T-cell (primary cell): ENCODE measurements at places on chromosomes 4 and X.
A peak's percentile ranks its signal among the peaks of the same experiment; 100 is the strongest.

DNA sequence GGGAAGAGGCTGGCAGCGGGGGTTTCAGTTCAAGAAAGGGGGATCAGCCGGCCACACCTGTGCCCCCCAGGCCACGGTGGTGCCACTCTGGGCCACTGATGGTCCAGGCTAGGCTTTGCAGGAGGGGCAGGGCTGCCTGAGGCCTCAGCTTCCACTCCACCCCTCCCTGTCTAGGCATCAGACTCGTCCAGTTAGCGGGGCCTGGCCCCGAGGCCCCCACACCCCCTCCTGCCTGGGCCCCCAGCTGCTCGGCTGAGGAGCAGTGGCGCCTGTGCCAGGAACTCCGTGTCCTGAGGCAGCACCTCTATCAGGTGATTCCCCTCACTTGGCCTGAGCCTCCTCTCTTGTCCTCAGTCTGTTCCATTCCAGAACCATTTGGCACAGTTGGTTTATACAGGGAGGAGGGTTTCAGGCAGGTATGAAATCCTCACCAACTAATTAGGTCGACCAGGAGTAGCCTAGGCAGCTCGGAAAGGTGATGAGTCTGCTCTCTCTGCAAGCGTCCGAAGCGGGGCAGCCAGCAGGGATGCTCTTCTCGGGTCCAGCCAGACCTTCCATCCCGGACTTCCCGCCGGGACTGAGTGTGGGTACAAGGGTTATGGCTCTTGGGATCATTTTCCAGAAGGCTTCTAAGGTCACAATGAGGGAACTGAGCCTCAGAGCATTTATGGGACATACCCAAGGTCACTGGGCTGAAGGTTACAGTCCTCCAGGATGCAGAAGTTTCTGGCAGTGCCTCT, 2.1 kb downstream of the NSG1 start:
- DNase-seq: no peak

DNA sequence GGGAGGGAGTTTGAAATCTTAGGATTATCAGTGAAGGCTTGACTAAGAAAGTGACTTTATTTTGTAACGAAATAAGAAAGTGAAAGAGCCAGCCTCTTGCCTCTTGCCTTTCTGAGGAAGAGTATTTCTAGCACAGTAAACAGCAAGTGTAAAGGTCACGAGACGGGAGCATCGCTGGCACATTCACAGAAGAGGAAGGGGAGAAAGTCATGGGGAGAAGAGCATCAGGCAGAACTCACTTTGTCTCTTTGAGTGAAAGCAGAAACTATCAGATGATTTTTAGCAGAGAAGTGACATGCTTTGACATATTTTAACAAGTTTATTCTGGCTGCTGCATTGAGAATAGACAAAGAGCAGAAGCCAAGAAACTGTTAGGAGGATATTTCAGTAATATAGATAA, 313.8 kb downstream of the CAMK2D start:
- DNase-seq: no peak

- DNase-seq: peak; percentile 31
These were observed at the start of gene PCSK1N for GRCh38 chrX:48835524-48836329. Gene PCSK1N, minus strand, starts transcription at chrX:48835610. Its CDS starts 78 bp downstream, at chrX:48835532.

DNA sequence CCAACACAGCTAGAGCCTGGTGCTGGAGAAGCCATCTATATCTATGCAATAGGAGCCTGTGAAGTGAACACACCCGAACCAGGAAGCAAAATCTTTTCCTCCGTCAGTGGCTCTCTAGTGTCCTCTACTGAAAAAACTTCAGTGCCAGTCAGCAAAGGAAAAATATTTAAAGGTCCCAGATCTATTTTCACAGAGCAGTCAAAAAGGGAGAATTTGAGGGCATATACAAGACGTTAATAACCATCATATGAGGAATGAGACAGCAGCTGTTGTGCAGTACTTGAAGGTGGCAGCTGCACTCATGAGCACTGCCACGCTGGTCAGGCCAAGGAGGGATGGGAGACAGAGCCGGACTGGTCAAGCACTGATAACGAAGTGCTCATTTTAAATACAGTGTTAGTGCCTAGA, 14.4 kb downstream of the MCUB start:
- no peak for DNase-seq

DNA sequence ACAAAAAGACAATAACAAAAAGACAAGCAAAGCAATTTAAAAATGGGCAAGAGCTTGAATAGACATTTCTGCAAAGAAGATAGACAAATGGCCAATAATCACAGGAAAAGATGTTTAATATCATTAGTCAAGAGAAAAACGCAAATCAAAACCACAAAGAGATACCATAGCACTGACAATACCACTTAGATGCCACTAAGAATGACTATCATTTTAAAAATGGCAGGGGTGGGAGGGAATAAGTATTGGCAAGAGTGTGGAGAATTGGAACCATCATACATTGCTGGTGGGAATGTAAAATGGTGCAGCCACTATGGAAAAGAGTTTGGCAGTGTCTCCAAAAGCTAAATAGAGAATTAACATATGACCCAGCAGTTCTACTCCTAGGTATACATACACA, 15.1 kb upstream of the EXOC1 start:
- no peak for DNase-seq

DNA sequence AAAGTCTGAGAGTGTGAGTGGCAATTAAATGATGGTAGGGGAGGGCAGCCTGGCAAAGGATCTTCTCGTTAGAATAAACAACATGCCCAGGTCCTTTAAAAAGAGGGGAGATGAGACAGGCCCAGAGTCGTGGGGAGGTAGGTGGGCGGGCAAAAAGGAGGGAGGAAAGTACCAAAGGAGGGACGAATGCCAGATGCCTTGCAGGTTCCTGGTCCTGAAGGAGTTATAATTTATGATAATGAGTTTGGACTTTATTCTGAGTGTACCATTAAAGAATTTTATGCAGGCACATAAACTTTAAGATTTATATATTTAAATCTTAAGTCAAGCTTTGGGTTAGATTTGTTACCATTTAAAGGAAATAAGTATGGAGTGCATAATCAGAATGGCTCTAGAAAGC, 62.3 kb upstream of the SMARCA5 start:
- DNase-seq: no peak

GRCh38 chr4:177444911-177445736, 2.9 kb upstream of the AGA start:
- DNase-seq: no peak

GRCh38 chr4:180304321-180304720, 1938.9 kb upstream of the TENM3 start:
- no peak for DNase-seq

DNA sequence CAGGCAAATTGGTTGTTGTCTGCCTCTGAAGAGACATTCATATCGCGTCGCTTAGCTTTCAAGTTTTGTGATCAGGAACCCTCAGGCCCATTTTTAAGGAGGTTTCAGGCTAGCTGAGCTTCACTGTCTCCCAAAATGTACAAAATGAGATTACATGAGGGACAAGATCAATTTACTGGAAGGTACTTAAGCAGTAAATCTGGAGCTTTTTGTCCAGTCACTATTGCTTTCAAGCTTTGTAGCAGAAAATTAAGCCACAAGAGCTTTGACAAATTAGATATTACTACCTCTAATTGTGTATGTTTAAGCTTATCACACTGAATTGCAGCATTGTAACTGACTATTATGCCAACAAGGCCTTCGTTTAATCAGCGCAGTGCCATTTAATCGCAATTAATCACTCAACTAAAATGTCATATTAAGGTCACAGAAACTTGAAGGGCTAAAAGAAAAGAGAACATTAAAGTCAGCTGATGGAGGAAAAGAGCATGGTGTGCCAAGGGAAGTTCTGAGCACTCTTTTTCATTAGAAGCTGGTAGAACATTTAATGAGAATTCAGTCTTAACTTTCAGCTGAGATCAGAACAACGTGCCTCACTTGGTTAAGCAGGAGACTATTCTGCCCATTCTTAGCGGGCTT, 353.0 kb downstream of the FBXO8 start:
- DNase-seq: no peak

DNA sequence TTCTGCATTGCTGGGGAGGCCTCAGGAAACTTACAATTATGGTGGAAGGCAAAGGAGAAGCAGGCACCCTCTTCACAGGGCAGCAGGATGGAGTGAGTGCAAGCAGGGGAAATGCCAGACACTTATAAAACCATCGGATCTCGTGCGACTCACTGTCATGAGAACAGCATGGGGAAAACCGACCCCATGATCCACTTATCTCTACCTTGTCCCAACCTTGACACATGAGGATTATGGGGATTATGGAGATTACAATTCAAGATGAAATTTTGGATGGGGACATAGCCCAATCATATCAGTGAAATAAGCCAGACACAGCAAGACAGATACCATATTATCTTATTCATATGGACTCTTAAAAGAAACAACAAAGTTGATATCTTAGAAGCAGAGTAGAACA, 134.9 kb downstream of the C4orf33 start:
- DNase-seq: no peak

DNA sequence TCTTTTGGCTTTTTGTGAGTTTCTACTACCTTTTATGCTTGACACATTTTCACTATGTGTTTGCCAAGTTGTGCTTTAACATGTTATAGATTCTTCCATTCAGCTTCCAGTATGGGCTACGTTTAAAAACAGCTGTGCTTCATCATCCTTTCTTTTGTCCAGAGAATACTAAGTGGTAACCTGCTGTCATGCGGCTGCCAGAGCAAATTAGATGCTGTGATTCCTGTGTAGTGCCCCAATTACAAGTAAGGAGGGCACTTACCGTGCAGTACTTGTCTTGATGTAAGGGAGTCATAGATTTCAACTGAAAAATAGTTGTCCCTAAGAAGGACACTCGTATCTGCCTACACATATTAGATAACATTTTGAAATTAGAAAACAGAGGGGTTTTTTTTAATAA, 531.8 kb upstream of the GALNTL6 start:
- no peak for DNase-seq

GRCh38 chr4:138887741-138888140, 127.8 kb upstream of the NOCT start:
- DNase-seq: no peak

GRCh38 chr4:79502081-79502480, 94.1 kb upstream of the GK2 start:
- no peak for DNase-seq

- DNase-seq: no peak
These were observed 720.0 kb downstream of the PCDH18 start for GRCh38 chr4:136812100-136812880.

DNA sequence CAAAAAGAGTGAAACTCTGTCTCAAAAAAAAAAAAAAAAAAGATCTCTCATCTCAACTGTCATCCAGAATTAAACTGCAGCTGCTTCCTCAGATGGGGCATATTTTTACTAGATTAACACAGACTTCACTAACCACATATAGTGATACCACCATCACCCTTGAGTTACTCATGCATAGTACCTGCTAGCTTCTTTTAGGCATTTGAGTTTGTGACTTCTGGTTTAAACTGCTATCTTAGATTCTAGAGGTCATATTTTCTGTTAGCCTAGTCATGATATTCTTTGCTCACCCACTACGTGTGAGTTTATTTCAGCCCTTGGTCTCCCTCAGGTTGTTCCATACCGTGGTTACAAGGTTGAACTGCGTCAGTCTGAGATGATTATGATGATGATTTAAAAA, 154.9 kb upstream of the BMP3 start:
- no peak for DNase-seq

GRCh38 chrX:19885732-19886131, 1.7 kb downstream of the SH3KBP1 start:
- no peak for DNase-seq

DNA sequence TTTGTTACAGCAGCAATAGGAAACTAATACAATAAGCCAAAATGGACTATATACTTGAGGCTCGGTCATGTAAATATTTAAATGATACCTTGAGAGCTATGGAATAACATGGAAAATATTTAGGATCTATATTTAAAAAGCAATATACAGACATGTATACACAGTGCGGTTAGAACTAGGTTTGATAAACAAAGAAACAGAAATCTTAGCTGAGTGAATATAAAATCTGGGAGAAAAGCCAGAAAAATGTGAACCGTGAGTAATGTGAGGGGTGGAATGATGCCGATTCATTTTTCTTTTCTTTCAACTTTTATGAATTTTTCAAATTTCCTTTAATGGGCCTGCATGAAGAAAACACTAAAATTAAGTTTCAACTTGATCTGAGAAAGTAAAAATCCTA, 104.1 kb downstream of the ATXN3L start:
- no peak for DNase-seq

DNA sequence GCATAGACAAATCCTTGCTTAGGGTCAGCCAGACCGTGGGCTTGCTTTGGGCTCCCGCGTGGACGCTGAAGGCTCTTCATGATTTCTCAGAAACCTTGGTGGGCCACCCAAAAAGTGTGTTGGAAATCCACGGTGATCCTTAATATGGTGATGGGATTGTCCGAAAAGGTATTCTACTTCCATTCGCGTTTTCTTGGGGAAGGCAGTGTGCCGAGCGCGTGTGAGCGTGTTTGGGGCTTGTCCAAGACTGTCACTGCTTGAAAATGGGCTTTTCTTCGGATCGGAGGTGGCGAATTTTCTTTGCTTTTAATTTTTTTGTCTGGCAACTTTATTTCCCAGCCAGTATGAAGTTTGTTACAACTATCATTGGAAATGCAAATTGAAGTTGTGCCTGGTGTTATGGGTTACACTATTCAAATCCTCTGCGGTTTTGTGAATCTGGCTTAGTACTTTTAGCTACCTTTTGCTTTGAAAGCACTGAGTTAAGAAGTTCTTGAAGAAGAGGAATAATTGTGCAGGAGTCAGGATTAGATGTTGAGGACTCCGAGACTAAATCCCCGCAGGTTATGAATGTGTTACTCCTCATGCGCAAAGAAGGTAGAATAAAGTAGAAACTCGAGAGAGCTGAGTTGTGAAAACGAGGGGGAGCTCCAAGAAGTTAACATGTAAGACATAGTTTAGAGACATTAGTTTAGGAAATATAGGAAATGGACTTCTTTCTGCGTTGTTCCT, 3.2 kb downstream of the SPRY1 start:
- no peak for DNase-seq

DNA sequence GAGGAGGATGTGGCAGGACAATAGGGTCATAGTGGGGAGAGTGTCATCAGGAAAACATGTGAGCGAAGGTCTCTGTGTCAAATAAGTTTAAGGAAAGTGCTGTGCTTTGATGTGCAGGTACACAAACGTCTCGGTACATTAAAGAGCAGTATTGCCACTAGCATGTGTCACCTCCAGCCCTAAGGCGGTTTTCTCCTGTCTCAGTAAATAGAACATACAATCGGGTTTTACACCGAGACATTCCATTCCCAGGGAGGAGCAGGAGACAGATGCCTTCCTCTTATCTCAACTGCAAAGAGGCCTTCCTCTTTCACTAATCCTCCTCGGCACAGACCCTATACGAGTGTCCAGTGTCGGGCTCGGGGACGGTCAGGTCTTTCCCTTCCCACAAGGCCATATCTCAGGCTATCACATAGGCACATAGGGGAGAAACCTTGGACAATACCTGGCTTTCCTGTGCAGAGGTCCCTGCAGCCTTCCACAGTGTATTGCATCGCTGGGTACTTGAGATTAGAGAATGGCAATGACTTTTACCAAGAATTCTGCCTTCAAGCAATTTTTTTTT, 684.5 kb downstream of the PDHA2 start:
- no peak for DNase-seq

- no peak for DNase-seq
These were observed 52.5 kb downstream of the SORCS2 start for GRCh38 chr4:7244751-7245320.

DNA sequence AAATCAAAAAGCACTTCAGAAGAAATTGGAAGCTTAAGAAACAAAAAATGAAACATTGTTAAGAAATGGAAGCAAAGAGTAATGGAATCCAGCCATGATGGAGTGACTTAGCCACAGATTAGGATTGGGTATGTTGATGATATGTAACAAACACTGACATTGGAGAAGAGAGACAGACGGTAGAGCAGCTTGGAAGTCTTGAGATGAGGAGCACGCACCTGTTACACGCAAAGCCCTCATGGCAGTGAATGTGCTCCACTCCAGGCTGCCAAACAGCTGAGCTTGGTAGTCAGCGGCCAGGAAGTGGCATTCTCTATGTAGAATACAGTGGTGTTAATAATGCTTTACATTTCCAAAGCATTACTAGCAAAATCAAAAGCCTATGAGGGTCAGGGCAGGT, 56.9 kb upstream of the GPRIN3 start:
- DNase-seq: no peak
